NCI-H524 (cell line): ENCODE measurements at places on chromosomes 7 and 10.

DNA sequence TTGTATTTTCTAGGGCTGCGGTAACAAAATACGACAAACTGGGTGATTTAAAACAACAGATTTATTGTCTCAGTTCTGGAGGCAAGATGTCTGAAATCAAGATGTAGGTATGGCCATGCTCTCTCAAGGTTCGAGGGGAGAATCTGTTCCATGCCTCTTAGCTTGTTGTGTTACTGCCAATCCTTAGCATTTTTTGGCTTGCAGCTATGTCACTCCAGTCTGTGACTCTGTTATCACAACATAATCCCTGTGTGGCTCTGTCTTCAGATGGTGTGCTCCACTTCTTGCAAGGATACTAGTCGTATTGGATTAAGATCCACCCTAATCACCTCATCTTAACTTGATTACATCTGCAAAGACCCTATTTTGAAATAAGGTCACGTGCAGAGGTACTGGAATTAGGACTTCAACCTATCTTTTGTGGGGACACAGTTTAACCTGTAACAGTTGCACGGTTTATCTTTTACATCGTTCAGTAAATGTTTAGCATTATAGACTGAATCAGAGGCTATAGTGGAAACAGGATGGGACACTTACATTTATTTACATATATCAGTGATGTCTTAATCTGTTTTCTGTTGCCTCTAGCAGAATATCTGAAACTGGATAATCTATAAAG, 3.1 kb downstream of the C1GALT1 start:
- DNase-seq, result no peak

DNA sequence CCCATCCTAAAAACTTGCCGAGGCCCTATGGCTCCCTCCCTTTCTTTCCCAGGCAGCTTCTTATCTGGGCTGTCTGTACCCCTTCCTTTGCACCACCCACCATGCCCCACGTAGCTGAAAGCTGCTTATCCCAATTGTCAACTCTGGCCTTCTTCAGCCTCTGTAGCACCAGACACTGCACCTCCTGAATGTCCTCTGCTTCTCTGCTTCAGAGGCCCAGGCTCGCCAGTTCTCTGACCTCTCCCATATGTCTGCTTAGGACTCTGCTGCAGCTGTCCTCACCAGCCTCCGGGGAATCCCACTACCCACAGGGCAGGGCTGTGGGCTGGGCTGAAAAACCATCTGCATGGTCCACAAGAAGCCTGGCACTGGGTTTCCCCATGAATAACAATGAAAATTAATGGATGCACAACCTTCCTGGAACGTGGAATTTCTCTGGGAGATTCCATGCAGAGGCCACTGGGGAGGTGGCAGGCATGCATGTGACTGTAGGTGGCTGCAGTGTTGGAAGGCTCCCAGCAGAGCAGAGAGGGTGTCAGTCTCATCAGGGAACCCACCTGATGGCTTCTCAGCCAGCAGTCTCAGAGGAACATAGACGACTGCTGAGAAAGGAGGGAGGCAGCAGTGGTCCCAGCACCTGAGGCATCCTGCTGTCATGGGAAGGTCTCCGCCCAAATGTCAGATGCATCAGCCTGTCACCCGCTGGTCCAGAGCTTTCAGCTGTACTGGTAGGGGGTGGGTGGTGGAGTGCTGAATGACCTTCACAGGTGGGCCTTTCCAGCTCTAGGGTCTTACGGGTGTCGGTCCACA, 16.8 kb upstream of the SH2D4B start:
- no peak for DNase-seq

- no peak for DNase-seq
Measured at GRCh38 chr7:124155432-124156022, 122.7 kb upstream of the TMEM229A start.

- DNase-seq, result no peak
Measured at GRCh38 chr7:42843205-42843800, 68.6 kb downstream of the C7orf25 start.

GRCh38 chr7:125599387-125599786, 669.8 kb upstream of the POT1 start:
- DNase-seq, result no peak

DNA sequence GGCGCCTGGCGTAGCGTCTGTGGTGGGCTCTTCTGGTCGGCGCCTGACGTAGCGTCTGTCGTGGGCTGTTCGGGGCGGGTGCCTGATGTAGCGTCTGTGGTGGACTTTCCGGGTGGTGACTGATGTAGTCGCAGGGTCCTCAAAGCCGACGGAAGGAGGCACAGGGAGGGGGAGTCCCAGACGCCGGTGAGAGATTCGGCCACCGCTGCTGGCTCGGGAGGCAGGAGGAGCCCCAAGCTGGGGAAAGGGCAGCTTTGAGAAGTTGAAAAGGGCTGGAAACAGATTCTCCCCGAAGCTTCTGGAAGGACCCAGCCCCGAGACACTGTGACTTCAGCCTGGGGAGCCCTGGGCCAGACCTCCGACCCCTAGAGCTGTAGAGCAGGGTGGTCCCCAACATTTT, 105.7 kb downstream of the DNAJB6 start:
- no peak for DNase-seq

DNA sequence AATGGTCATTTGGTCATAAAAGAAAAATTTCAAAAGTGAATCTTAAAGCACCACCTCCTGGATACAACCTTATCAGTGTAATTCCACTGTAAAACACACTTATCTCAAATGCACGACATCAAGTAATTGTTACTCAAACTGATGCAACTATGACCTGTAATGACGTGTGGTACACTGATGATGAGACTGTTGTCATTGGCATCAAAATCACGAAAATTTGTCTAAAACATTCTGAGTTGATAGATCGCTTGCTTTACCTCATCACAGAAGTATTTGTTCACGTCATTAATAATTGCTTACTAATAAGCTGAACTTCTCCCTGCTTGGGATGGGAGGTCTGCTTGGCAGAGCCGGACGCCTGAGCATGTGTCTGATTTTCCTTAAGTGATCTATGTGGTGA, 221.8 kb upstream of the KLF6 start:
- no peak for DNase-seq

DNA sequence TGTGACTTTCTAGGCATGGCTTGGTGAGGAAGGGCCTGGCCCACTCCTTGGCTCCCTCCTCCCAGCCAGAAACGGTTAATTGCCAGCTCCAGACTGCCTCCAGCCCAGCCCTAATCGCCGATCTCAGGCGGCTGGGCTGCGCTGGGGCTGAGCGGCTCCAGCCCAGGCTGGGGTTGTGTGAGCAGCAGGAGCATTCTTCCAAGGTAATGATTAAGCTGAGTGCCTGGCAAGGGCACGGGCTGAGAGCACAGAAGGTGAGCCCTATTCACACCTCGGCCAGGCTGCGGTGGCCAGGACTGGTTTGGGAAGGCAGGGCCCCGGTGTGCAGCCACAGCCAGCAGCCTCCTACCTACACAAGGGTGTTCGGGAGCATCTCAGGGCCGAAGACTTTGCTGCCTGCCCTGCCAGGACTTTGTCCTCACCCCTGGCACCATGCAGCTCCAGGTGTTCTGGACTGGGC, at the start of gene TMEM72:
Gene TMEM72 (plus strand): TSS at position 257 of the 460 bp plus-strand sequence. CDS start 176 bp downstream, at position 433.
- DNase-seq, result no peak

GRCh38 chr10:77955136-77955535, 28.6 kb upstream of the DLG5 start:
- DNase-seq, result no peak

DNA sequence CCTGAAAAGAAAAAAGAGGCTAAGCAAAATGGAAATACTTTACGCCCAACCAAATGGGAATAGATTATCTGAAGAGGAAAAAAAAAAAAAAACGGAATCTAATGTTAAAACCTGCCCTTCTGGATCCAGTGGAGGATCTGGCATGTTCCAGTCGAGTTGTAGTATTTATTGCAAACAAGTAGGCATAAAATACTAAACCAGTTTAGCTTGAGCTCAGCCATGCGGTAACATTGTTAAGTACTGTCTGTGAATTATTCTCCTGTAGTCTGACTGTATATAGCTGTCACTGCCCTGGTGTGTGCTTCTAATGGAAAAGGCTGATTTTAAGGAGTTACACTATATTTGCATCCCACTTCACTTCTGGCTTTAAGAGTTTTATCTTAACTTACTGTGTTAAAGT, 40.3 kb downstream of the CELF2 start:
- no peak for DNase-seq

GRCh38 chr10:31912898-31913850, 15.5 kb downstream of the ARHGAP12 start:
- no peak for DNase-seq

DNA sequence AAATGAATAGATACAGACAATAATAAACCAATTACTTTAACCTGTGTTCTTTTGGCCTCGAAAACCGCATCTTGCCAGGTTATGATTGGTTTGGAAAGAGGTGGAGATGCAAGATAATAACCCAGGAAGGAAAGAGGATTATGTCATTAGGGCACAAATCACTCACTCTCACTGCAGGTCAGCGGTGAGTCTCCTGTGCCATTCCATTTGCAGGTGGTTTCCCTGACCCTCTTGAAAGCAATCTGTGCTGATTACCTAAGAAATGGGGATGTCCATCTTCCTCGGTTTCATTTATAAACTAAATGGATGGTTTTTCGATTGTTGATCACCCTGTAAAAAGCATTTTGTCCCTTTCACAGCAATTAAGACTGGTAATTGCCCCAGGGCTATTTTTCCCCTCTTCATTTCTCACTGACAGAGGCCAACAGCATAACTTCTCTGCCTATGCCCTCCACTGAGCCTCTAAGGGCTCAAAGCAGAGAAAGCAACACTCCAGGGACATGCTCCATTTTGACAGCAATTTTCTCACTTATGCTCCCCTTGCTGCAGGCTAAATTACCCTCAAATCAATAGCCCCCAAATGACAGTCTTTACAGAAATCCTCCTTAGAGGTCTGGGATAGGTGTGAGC, 257.5 kb downstream of the IPMK start:
- DNase-seq, result no peak

GRCh38 chr7:43018446-43018845, 86.3 kb downstream of the MRPL32 start:
- DNase-seq, result no peak

DNA sequence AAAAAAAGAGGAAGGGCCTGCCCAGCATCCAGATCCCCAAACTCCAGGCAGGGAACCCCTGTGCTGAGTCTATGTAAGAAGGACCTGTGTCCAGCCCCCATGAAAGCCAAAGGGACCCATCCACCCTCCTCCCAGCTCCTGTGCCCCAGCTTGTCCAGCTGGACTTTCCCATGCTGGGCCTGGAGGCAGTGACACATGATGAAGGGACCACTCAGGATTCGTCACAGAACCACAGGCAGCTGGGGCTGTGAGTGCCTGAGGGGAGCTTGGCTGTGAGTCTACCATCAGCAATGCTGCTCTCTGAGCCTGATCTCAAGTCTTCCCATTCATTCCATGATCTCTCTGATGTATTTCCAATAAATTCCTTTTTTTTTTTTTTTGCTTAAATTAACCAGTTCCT, 36.2 kb upstream of the MNX1 start:
- no peak for DNase-seq

DNA sequence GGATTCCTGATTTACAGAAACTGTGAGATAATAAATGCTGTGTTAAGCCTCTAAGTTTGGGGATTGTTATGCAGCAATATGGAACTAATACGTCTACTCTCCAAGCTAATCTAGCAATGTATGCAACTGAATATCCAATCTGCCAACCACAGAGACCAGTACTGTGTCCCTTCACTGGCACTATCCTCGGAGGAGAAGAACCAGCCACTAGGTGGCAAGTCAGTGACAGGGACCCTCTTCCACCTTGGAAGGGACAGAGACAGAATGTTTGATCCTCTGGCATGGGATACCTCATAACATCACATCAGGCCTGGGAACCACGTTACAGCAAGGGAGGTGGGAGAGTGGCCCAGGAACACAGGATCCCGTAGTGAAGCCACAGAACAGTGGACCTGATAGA, 96.4 kb downstream of the CREM start:
- no peak for DNase-seq

DNA sequence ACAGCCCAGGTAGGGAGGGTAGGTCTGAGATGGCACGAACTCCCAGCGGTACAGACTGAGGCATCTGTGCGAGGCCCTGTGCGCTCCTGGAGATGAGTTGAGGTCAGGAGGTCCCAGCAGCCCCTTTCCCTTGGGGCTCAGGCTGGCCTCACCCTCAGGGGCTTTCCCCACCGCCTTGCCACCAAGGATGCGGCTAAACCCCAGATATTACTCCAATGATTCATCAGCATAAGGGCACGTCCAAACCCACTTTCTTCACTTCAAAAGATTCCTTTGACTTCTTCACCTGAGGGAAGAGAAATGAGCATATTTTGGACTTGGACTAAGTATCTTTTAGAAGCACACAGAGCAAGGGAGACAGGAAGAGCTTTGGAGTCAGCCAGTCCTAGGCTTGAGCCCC, 20.3 kb downstream of the UROS start:
- no peak for DNase-seq

- no peak for DNase-seq
Measured at GRCh38 chr10:80589726-80590373, 52.1 kb downstream of the SH2D4B start.

DNA sequence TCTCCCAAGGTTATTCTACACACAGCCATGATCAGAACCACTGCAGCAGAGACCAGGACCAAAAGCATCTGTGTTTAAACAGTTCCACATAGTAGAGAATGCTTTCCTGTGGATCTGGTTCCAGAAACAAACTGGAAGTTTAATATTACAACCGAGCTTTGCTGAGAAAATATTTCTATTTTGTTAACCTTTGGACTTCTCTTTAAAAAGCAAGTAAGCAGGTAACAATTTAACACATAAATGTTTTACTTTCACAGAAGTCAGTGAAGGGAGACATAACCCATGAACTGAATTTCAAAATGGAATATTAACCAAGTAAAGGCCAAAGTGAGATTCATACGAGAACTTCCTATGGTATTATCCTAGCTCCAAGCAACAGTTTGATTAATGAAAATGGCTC, 98.6 kb upstream of the PHYHIPL start:
- DNase-seq, result no peak

DNA sequence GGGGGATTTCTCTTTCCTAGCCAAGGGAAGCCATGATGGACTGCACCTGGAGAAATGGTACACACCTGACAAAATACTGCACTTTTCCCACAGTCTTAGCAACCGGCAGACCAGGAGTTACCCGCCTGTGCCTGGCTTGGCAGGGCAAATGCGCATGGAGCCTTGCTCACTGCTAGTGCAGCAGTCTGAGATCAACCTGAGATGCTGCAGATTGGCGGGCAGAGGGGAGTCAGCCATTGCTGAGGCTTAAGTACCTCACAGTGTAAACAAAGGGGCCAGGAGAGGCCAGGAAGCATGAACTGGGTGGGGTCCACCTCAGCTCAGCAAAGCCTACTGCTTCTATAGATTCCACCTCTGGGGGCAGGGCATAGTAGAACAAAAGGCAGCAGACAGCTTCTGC, 49.4 kb downstream of the OR13A1 start:
- no peak for DNase-seq

GRCh38 chr10:123890756-123891143, 857 bp downstream of the CPXM2 start:
- no peak for DNase-seq

- peak; percentile 64 for DNase-seq
Measured at GRCh38 chr7:26426096-26426495, 134.4 kb downstream of the SNX10 start.

DNA sequence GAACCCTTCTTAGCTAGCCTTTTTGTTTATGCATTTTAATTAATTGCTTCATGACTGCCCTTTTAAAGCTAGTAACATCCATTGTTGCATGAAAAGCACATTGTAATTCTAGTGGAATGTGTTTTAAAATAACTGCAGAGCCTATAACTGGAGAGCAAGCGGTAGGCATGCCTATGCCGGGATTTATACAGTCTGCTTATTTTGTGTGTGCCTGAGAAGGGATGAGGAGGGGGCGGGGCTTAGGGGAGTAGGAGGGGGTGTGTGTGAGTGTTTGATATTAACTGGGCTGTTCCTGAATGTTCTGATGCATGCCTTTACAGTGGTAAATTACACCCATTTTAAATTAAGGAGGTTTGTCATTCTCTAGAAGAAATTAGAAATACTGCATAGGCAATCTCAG, 208.1 kb downstream of the TCF7L2 start:
- DNase-seq, result no peak

- peak; percentile 22 for DNase-seq
Measured at GRCh38 chr7:43750016-43750887, 8.2 kb upstream of the BLVRA start.
